Smooth muscle cell of the pulmonary artery (primary cell): ENCODE measurements at places on chromosomes 12 and 14. TPM values are rescaled to one million over a fixed set of nuclear protein-coding genes. Genes with fewer than 3 reads are reported as not detected.

Gene MMP19
- total RNA-seq, result 5.8 and 16.2 TPM in 2 replicates

Gene PMCH
- total RNA-seq, result 0.30 and 0.39 TPM in 2 replicates

Gene FOXN4
- total RNA-seq, result not detected in 2 replicates

Gene NGB
- total RNA-seq, result not detected in 2 replicates

Gene RNASE7
- total RNA-seq, result not detected in 2 replicates

Gene KLRC3
- not detected in 2 replicates for total RNA-seq

Gene CMKLR1
- 2.9 and 5.4 TPM in 2 replicates for total RNA-seq

Gene CLEC9A
- total RNA-seq, result not detected in 2 replicates

Gene ZBTB39
- 4.5 and 5.9 TPM in 2 replicates for total RNA-seq

Gene FGF23
- total RNA-seq, result not detected in 2 replicates

Gene C14orf39
- not detected in 2 replicates for total RNA-seq

Gene RAPGEF3
- 3.9 and 5.6 TPM in 2 replicates for total RNA-seq

Gene TMEM52B
- 0.07 TPM in 1 of 2 replicates, not detected in the other for total RNA-seq

Gene GPRC5A
- 16.7 and 56.1 TPM in 2 replicates for total RNA-seq

Gene CBLN3
- total RNA-seq, result 3.5 and 4.2 TPM in 2 replicates

Gene MYH6
- total RNA-seq, result not detected in 2 replicates

Gene KRT74
- total RNA-seq, result not detected in 2 replicates

Gene TMEM119
- 3.9 and 69.5 TPM in 2 replicates for total RNA-seq

Gene TMEM229B
- 2.5 and 2.7 TPM in 2 replicates for total RNA-seq

Gene CRACR2A
- 0.69 and 4.3 TPM in 2 replicates for total RNA-seq

Gene HCAR1
- 0.17 and 0.85 TPM in 2 replicates for total RNA-seq

Gene FGF6
- total RNA-seq, result not detected in 2 replicates

Gene SLC10A1
- not detected in 2 replicates for total RNA-seq

Gene FLRT2
- 7.9 and 29.4 TPM in 2 replicates for total RNA-seq

Gene TMPRSS12
- not detected in 2 replicates for total RNA-seq

Gene SLC17A8
- not detected in 2 replicates for total RNA-seq

Gene TAS2R13
- total RNA-seq, result 1.8 and 2.4 TPM in 2 replicates

Gene VDR
- 13.0 and 13.6 TPM in 2 replicates for total RNA-seq

Gene MYF5
- not detected in 2 replicates for total RNA-seq

Gene HOXC12
- not detected in 2 replicates for total RNA-seq

Gene KRT3
- not detected in 2 replicates for total RNA-seq

Gene RASSF9
- 1.5 and 3.9 TPM in 2 replicates for total RNA-seq

Gene SP1
- 36.0 and 38.2 TPM in 2 replicates for total RNA-seq

Gene LRIG3
- total RNA-seq, result 24.5 and 29.3 TPM in 2 replicates

Gene GPR84
- 0.07 and 0.13 TPM in 2 replicates for total RNA-seq

Gene PTPRO
- 1.9 and 2.2 TPM in 2 replicates for total RNA-seq

Gene BMP4
- 9.7 and 20.0 TPM in 2 replicates for total RNA-seq

Gene IGF1
- 0.39 TPM in 1 of 2 replicates, not detected in the other for total RNA-seq

Gene ZBTB42
- total RNA-seq, result 2.7 and 5.8 TPM in 2 replicates

Gene AQP6
- 0.10 and 0.20 TPM in 2 replicates for total RNA-seq

Gene RTL1
- total RNA-seq, result not detected in 2 replicates

Gene CMTM5
- 0.17 and 0.65 TPM in 2 replicates for total RNA-seq

Gene KRT85
- not detected in 2 replicates for total RNA-seq

Gene ARHGEF25
- total RNA-seq, result 31.5 and 31.7 TPM in 2 replicates

Gene ASCL1
- not detected in 2 replicates for total RNA-seq

Gene KCNJ8
- 9.1 and 16.6 TPM in 2 replicates for total RNA-seq

Gene SERPINA6
- not detected in 2 replicates for total RNA-seq

Gene NEMF
- 67.0 and 72.1 TPM in 2 replicates for total RNA-seq

Gene SERPINA9
- not detected in 2 replicates for total RNA-seq

Gene PTGER2
- 3.8 and 8.2 TPM in 2 replicates for total RNA-seq

Gene TBC1D30
- total RNA-seq, result 0.33 and 0.43 TPM in 2 replicates
